ENCODE measurements at places on chromosomes 16 and 17.

- no peak for DNase-seq
Observed at GRCh38 chr17:75181608-75182318, 996 bp downstream of the SUMO2 start.

GRCh38 chr17:58059141-58059540, 24.1 kb upstream of the DYNLL2 start:
- DNase-seq: peak; percentile 57

- no peak for DNase-seq
Observed at GRCh38 chr17:54901230-54901822, 674 bp downstream of the TOM1L1 start.

- DNase-seq: no peak
Observed at GRCh38 chr17:2796164-2797125, at the start of gene RAP1GAP2. RAP1GAP2 (plus strand) TSS chr17:2796438; CDS start chr17:2796528, 90 bp downstream.

DNA sequence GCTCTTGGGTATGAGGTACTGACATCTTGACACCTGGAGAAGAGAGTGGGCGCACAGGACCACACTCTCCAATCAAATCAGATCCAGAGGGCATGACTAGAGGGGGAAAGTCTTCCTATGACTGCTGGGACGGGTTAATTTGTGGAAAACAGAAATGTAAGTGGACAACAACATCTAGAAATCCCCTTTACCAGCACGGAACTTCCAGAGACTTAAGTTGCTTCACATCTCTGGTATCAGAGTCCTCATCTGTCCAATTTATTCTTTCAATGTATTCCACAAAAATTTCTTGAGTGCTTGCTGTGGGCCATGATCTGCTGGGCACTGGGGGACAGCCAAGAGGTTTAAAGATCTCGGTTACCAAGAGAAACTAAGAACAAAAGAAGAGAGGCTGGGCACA, 159.2 kb downstream of the COPRS start:
- DNase-seq: no peak

GRCh38 chr17:6421700-6422604, 13.0 kb downstream of the AIPL1 start:
- peak; percentile 60 for DNase-seq

DNA sequence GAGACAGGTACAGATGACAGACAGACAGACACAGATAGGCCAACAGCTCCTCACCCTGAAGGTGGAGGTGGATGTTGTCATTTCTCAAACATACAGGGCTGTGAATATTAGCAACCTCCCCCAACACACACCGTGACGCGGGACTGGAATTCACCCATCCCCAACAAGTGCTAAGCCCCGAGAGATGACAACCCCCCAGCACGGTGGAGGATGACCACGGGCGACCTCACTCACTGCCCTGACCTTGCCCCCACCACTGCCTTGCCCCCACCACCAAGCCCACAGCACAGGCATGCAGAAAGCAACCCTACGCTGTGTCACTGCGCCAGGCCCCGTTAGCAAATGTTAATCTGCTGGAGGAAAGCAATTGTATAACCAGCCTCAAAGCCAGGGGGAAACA, 4.9 kb upstream of the KRT17 start:
- DNase-seq: peak; percentile 7

- no peak for DNase-seq
Observed at GRCh38 chr16:29982560-29983419, 9.1 kb downstream of the TAOK2 start.

DNA sequence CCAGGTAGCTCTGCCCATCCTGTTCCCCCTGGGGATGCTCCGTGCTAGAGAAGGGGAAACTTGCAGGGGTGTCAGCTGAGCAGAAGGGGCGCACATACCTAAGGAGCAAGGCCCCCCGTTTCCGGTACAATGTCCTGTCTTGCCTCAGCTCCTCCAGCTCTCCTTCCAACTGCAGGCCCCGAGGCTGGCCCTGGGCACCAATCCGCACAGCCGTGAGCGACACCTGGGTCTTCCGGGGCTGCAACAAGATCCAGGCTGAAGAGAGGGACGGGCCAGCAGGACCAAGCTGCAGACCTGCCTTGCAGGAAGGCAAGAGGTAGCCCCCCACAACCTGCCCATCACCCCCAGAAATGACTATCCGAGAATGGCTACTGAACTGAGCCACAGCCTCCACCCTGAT, 102.6 kb downstream of the RMI2 start:
- no peak for DNase-seq

- DNase-seq: no peak
Observed at GRCh38 chr17:64447526-64447925, 1.4 kb upstream of the MILR1 start.

DNA sequence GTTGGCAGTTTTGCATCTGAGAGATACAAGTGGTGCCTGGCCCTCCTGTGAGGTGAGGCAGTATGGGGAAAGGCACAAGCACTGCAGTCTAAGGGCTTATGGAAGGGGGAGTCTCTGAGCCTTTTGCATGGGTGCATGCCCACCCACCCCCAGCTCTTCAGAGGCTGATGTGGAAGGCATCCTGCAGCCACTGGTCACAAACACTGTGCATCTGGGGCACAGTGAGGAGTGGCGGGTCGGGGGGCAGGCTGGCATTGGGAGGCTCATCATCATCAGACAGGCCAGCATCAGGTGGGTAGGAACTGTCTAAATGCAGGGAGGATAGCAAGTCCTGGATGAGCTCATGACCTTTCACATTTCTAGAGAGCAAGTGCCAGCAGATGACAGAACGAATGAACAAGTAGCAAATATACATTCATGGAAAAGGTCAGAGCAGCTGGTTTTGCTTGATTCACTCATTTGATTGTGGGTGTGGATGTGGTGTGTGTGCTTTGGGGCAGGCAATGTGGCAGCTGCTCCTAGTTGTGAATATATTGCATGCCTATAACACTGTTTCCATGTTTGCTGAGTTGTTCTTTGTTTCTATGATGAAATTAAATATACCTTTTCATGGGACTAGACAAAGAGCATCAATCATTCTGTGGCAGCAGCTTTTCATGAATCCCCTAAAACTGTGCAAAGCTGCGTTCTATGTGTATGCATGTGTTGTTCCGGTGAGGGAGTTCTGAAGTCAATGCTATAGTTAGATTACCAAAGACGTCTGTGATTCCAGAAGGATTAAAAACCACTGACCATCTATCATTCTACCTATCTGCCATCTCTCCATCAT, 29.2 kb downstream of the TRIM25 start:
- DNase-seq: no peak

- no peak for DNase-seq
Observed at GRCh38 chr16:7550096-7550495, 217.5 kb downstream of the RBFOX1 start.

GRCh38 chr17:7875804-7876370, 12.7 kb upstream of the CHD3 start:
- no peak for DNase-seq

DNA sequence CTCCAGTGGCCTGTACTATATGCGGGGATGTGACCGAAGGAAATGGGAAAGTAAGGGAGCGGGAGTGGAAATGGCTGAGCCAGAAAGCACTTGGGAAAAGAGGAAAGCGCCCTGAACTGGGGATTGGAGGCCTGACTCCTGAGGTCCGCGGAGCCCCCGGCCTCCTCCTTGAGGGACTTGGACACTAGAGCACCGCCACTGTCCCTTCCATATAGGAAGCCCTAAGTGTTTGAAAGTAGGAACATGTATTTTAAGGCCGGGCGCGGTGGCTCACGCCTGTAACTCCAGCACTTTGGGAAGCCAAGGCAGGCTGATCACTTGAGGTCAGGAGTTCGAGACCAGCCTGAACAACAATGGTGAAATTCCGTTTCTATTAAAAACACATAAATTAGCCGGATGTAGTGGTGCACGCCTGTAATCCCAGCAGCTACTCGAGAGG, 530 bp upstream of the ZDHHC7 start:
- DNase-seq: no peak

DNA sequence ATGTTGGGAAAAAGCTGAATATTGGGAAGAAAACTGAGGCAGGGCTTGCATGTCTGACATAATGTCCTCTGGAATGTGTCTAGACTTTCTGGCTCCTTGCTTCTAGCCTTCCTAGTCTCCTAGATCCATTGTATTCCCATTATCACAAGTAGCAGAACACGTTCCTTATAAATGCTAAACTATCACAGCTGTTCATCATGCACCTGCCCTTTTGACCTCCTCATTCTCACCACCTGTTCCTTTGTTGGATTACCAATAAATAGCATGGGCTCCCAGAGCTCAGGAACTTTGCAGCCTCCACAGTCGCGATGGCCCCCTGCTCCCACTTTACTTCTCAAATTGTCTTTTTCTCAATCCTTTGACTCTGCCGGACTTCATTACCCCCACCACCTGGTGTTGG, 49.7 kb downstream of the ACSM1 start:
- DNase-seq: no peak

GRCh38 chr16:76176616-76177015, 100.6 kb upstream of the CNTNAP4 start:
- DNase-seq: no peak

GRCh38 chr16:73232555-73233328, 184.8 kb upstream of the ZFHX3 start:
- peak; percentile 76 for DNase-seq

- DNase-seq: no peak
Observed at GRCh38 chr17:65093930-65094329, 37.4 kb upstream of the GNA13 start.

DNA sequence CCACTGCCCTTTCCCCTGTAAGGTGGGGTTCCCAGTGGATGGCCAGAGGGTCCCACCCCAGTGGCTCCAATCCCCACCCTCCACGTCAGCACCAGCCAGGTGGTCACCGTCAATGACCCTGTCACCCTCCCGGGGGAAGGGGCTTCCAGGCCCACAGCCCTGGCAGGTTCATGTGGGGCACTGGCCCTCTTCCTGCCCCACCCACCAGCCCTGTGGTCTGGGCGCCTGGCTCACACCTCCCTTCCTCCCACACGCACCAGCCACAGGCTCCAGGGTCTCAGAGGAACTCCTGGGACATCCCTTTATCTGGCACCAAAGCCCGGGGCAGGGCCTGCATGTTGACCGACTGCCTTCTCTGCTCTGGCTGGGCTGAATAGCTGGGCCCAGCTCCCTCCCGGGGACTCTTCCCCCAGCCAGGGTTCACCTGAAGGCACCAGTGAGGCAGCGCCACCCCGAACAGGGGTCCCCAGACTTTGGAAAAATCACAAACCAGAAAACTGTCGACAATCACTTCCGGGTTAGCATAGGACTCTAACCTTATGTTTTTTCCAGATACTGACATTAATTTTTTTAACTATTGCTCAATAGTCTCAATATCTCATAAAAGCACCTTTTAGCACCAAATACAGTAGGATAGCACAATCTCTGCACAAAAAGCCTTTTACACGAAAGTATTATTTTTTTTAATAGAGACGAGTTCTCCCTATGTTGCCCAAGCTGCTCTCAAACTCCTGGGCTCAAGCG, 21.9 kb upstream of the ZC3H18 start:
- DNase-seq: no peak

DNA sequence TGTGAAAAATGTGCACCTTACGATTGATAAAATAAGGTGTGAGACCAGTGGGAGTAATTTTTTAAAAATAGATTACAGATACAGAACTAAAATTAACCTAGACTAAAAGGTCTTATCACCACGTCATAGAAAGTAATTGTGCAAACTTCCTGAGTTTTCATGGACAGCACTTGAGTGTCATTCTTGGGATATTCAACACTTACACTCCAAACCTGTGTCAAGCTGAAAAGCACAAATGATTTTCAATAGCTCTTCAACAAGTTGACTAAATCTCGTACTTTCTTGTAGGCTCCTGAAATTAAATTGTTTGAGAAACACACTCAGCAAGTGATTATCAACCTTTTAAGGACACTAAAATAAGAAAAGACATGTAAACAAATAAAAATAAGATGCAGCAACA, 20.5 kb downstream of the BRCA1 start:
- DNase-seq: no peak

Measured in left hindlimb (tissue), 1 donor.